ENCODE measurements at places on chromosomes 6 and 20.

DNA sequence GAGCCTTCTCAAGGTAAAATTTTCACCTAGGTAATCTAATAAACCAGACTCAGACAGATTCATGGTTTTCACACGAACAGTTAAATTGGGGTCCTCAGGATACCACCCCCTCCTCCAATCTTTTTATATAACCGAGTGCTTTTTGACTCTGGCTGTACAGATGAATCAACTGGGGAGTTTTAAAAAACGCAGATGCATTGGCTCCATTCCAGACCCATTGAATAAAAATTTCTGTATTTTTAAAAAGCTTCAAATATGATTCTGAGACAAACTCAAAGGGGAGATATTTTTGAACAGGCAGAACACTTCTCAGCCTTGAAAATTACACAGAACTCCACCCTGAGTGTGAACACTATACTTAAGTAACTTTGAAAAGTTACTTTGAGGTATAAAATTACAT, 7.2 kb downstream of the UTRN start:
- DNase-seq = no peak

DNA sequence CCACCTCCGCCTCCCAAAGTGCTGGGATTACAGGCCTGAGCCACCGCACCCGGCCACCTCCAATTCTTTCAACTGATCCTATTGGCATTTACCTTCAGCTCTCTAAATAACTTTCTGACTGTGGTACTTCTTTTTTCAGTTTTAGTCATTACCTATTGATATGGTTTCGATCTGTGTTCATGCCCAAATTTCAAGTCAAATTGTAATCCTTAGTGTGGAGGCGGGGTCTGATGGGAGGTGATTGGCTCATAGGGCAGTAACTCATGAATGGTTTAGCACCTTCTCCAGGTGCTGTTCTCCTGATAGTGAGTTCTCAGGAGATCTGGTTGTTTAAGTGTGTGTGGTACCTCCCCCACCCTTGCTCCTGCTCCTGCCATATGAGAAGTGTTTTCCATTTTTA, 140.9 kb downstream of the LPA start:
- DNase-seq = no peak

DNA sequence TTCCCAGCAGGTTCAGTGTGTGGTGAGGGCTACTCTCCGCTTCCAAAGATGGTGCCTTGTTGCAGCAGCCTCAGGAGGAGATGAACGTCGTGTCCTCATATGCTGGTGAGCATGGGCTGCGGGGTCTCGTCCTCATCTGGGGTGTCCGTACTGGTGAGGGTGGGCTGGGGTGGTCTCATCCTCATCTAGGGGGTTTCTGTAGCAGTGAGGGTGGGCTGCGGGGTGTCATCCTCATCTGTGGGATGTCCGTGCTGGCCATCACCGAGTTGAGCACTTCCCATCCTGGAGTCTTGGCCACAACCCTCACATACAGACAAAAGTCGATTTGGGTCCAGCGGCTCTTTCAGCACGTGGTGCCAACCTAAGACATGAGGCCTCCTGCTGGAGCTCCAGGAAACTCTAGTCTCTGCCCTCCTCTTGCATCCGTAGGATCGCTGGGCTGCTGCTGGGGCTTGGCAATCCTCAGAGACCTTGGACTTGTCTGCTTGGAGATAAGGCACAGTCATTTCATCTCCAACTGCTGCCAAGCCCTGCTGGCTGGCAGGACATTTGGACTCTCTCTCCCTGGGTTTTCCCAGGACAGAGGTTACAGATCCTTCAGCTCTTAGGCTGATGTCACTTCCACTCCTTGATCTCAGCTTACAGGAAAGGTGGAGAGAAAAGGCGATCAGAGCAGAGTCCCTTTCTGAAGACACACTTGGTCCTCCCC, 160.4 kb downstream of the PACRG start:
- no peak for DNase-seq

GRCh38 chr20:56391596-56392131, 351 bp downstream of the AURKA start:
- no peak for DNase-seq

DNA sequence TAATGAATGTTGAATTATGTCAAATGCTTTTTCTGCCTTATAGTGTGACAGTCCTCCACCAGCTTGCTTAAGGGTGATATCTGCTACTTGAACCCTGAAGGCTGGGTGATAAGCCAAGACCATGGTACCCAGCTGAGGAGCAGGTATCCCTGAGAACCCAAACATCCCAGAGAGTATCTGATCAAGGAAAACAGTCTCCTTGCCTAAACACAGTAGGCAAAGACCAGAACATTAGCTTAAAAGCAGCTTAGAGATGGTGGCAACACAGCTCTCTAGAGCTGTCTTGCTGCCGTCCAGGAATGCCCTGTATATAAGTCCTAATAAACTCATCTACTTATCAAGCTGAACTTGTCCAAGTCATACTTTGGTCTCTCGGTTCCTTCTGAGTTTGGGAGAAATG, 127.7 kb upstream of the PRSS16 start:
- no peak for DNase-seq

DNA sequence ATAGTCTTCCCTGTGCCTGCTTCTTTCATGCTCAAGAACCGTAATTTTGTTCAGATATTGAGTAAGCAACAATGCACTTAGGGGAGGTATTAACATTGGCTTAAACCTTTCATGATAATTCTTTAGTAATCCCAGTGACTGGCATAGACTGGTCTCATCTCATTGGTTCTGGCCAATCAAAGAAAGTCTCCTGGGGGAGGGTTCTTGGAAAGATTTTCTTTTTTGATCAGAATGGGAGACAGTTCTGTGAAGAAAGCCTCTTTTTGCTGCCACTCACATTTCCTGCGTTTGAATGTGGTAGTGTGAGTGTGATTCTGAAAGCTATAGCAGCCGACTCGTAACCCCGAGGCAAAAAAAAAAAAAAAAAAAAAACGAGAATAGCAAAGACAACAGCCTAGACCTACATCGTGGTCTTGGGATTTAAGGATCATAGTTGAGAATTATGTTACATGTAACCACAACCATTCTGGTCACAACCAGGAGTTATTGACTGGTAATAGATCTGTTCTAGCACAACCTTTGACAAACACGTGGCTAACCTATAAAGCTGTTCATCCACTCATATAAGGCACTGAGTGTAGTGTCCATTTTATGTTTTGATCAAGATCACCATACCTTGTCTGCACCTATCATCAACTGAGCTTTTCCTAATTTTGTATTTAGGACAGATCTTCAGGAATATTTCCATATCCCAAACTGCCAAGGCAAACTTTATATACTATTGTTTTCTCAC, 15.1 kb upstream of the TMEM217 start:
- DNase-seq = no peak

GRCh38 chr6:82025271-82025670, 222.3 kb downstream of the IBTK start:
- no peak for DNase-seq

GRCh38 chr6:158287047-158287446, 25.2 kb upstream of the TULP4 start:
- no peak for DNase-seq

GRCh38 chr6:80347101-80347500, 240.6 kb downstream of the BCKDHB start:
- DNase-seq = no peak

DNA sequence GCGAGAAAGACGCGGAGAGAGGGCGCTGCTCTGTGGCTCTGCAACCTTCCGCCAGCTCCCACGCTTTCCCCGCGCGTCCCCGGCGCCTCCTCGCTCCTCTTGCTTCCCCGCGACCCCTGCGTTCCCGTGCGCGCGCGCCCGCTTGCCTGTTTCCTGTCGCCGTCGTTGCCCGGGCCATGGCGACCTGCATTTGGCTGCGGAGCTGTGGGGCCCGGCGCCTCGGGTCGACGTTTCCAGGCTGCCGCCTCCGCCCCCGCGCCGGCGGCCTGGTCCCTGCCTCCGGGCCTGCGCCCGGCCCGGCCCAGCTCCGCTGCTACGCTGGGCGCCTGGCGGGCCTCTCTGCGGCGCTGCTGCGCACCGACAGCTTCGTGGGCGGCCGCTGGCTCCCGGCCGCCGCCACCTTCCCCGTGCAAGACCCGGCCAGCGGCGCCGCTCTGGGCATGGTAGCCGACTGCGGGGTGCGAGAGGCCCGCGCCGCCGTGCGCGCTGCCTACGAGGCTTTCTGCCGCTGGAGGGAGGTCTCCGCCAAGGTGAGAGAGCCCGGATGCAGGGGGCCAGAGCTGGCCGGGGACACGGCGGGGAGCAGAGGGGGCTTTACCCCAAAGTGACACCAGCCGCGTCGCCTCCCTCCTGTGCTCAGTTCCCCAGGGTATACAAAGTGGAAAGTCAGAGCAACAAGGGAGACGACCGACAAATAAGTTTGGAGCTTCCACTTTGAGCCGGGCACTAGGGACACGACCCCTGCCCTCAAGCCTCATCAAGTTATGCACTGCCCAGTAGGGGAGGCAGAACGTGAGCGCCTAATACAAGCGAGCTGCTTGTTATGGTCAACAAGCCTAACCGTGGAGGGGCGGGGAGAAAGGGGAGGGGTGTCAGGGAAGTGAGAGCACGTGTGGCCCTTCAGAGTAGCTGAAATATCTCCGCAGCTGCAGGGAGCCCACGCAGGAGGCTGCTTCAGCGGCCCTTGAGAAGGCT, at the start of gene ALDH5A1:
Gene ALDH5A1 (plus strand): TSS at position 149 of the 975 bp plus-strand sequence. CDS start 28 bp downstream, at position 177.
- DNase-seq = peak; percentile 48

- DNase-seq = no peak
These were observed 53.2 kb downstream of the PHACTR3 start for GRCh38 chr20:59657459-59658046.

GRCh38 chr6:150296890-150297289, 71.9 kb upstream of the IYD start:
- no peak for DNase-seq

- no peak for DNase-seq
These were observed 29.4 kb downstream of the PFDN4 start for GRCh38 chr20:54237116-54237943.

GRCh38 chr20:33559212-33559611, 69.3 kb downstream of the CBFA2T2 start:
- DNase-seq = no peak

DNA sequence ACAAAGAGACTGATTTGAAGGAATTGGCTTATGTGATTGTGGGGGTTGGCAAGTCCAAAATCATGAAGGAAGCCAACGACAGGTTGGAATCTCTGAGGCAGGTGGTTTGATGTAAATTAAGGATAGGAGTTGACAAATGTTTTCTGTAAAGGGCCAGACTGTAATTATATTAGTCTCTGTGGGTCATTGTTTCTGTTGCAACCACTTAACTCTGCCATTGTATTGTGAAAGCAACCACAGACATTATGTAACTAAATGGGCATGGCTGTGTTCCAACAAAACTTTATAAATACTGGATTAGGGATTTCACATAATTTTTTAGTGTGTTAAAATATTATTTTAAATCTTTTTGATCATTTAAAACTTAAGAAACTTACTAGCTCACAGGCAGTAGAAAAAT, 199.2 kb upstream of the MYLIP start:
- no peak for DNase-seq

DNA sequence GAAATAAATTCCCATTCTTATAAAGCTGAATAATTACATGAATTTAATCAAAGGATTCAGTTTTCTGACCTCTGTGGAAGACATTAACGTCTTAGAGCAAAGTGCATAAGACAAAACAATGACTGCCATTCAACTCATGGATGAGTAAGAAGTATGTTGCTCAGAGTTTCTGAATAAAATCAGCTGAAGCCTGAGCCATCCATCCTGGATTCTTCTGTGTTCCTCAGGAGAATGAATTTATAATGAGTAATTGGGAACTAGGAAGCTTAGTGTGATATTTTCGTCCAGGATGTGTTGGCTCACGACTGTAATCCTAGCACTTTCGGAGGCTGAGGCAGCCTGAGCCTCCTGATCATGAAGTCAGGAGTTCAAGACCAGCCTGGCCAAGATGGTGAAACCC, 62.8 kb downstream of the PERP start:
- no peak for DNase-seq

GRCh38 chr6:82906951-82907350, 158.7 kb downstream of the UBE3D start:
- DNase-seq = no peak

DNA sequence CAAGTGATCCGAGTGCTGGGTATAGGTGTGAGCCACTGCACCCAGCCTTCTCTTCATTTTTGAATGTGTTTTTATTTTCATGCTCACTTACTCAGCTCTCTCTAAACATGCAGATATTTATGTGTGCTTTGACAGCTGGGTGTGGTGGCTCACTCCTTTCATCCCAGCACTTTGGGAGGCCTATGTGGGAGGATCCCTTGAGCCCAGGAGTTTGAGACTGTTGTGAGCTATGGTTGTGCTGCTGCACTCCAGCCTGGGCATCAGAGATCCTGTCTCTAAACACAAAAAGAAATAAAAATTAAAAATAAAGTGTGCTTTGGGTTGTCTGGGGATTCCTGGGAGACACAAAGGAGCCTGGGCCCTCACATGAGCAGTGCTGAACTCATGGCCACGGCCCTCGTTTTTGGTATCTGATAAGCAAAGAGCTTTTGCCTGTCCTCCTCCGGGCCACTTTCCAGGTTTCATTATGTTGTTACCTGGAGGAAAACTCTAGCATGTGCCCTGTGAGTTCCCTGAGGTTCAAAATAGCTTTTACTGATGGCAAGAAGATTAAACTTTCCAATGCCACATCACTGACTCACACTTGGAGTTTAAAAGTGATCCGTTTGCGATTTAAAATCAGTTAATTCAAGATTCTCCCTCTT, 78.5 kb downstream of the CD164 start:
- no peak for DNase-seq

DNA sequence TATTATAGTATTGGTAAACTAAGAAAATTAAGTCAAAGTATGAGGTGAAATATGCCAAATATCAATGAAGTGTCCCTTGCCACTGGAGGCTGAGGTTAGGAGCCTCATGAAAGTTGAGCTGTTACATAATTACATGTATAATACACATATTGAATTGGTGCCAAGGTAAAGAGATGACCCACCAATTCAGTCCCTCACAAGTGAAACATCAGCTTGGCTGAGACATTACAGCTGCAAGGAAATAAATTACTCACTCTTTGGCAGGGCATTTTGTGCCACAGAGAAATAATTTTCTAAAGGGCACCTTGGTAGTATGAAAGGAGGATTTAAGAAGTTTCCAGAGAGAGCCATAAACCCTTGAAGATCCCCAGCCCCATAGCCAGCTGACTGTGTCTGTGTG, 127.4 kb downstream of the ADGRG6 start:
- DNase-seq = no peak

- DNase-seq = no peak
These were observed 12.9 kb downstream of the BEND3 start for GRCh38 chr6:107102414-107102805.

- DNase-seq = no peak
These were observed 101.2 kb downstream of the SLC35B3 start for GRCh38 chr6:8334113-8334512.

GRCh38 chr6:137777687-137778075, 89.4 kb upstream of the TNFAIP3 start:
- DNase-seq = no peak

Measured in activated CD8-positive, alpha-beta memory T cell treated with anti-CD3 and anti-CD28 coated beads for 1 hour (primary cell).